Myocyte (in vitro differentiated cells): ENCODE measurements at places on chromosomes 1 and 21. TPM values are rescaled to one million over a fixed set of nuclear protein-coding genes. Genes with fewer than 3 reads are reported as not detected.

Gene SPRR2G
- total RNA-seq, result not detected in 2 replicates

Gene KCNQ4
- 79.4 and 152 TPM in 2 replicates for total RNA-seq

Gene BSDC1
- total RNA-seq, result 62.8 and 63.2 TPM in 2 replicates

Gene DFFB
- total RNA-seq, result 3.0 and 3.7 TPM in 2 replicates

Gene ZNF683
- total RNA-seq, result not detected in 2 replicates

Gene LCE3D
- not detected in 2 replicates for total RNA-seq

Gene DNTTIP2
- total RNA-seq, result 40.6 and 41.3 TPM in 2 replicates

Gene GUCA2A
- not detected in 2 replicates for total RNA-seq

Gene UBXN10
- total RNA-seq, result 0.03 TPM in 1 of 2 replicates, not detected in the other

Gene CDCA8
- total RNA-seq, result 0.05 and 0.26 TPM in 2 replicates
